Spinal cord (tissue), 10 donors: ENCODE measurements at places on chromosomes 2 and 18. TPM values are rescaled to one million over a fixed set of nuclear protein-coding genes. Genes with fewer than 3 reads are reported as not detected.

SLC9A2 gene
- total RNA-seq = 1.0 TPM

KCNK3 gene
- 13.4 TPM for total RNA-seq

PREB gene
- total RNA-seq = 27.1 TPM

ZSWIM2 gene
- total RNA-seq = 0.28 TPM

RELCH gene
- total RNA-seq = 76.3 TPM

CRIM1 gene
- 51.1 TPM for total RNA-seq

ABCB11 gene
- 0.20 TPM for total RNA-seq

PKP4 gene
- total RNA-seq = 98.6 TPM

POTEI gene
- 0.72 TPM for total RNA-seq

WNT6 gene
- 1.6 TPM for total RNA-seq

PKDCC gene
- total RNA-seq = 175 TPM

HADHB gene
- 106 TPM for total RNA-seq

ALPP gene
- 0.06 TPM for total RNA-seq

NRBP1 gene
- total RNA-seq = 92.1 TPM

PLEK gene
- 7.2 TPM for total RNA-seq

RNF152 gene
- 58.2 TPM for total RNA-seq

GALM gene
- total RNA-seq = 7.6 TPM

RAB17 gene
- total RNA-seq = 1.1 TPM

LCT gene
- 0.06 TPM for total RNA-seq

TRAPPC12 gene
- 56.3 TPM for total RNA-seq

DYNAP gene
- total RNA-seq = not detected

NT5C1B gene
- total RNA-seq = not detected

TMEM178A gene
- total RNA-seq = 13.6 TPM

CPLX4 gene
- total RNA-seq = 0.22 TPM

ADAM17 gene
- total RNA-seq = 28.7 TPM

VIL1 gene
- 0.11 TPM for total RNA-seq
